Brain microvascular endothelial cell (primary cell): ENCODE measurements at places on chromosomes 3 and 15.

GRCh38 chr3:45595364-45596195 is 1.0 kb downstream of the LIMD1 start:
- DNase-seq, result no peak

DNA sequence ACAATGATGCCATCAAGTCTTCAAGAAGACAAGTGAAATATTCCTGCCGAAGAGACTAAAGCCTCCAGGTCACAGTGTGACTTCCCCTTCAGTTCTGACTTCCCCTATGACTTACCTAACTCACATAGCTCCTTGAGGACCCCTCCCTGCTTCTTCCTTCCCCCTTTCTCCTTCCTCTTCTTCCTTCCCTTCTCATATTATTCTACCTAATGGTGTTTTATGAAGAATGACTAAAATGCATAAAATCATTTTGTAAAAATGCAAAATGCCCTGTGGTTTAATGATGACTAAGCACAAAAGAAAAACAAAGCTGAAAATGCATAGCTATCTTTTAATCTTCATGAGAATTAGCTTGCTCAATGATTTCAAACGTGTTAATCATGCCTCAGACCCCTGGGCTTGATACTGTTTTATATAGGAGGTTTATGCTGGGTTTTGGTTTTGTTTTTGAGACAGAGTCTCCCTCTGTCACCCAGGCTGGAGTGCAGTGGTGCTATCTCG is 26.1 kb upstream of the TM4SF4 start:
- peak; percentile 56 for DNase-seq

DNA sequence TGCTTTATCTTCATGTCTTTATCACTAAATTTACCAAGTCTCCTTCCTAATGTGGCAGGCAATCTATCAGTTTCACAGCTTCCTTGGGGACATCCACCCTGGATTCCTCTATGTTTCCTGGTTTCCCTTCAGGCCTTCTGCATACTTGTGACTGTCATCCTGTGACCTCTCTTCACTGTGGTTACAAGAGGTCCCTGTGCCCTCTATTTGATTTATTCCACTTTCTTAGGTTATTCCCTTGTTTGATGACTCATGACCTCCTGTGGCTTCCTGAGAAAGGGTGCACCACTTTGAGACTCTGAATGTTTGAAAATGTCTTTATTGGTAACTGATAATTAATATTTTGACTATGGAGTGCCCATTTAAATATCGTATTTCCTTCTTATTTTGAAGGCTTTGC is 60.5 kb upstream of the KY start:
- peak; percentile 34 for DNase-seq

- DNase-seq, result no peak
Measured at GRCh38 chr3:170632780-170633179, 46.9 kb upstream of the SLC7A14 start.

DNA sequence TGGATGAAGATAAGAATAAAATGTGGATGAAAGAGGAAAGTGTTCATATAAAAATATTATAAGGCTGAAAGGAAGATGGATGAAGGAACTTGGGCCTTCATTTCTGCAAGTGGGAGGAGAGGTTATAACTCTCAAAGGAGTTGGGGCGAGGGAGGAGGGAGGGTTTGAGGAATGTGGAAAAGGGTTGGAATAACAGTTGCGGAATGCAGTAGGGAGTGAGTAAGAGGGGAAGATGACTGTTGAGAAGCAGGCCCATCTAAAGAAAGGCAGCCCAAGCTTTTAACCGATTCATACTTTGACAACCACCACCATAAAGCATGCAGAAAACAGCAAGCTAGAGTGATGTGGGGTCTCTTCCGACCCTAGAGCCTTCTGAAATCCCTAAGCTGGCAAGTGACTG is 8.3 kb upstream of the TM4SF4 start:
- DNase-seq, result peak; percentile 84

GRCh38 chr3:72259755-72260587 is 475.0 kb upstream of the PROK2 start:
- no peak for DNase-seq
